ENCODE measurements at places on chromosomes 2 and 18.

DNA sequence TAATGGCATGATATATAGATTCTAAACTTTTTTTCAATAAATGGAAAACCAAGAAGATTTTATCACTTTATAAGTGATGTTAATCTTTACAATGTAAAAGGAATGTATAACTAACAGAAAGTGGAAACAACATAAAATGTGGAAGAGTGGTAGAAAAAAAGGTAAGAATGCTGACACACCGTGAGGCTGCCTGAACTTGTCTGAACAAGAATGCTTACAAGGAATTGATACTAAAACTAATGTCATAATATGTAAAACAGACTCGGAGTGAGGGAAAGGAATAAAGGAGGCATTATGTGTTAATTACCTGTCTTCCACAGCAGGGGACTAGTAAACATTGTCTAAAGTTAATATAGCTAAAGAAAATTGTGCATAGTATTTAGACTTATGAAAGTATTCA, 958.8 kb upstream of the TMEFF2 start:
- no peaks in the 10 kb centered on the region for H3K27me3 ChIP-seq
- H3K27ac ChIP-seq: no peak overlapping the region
- no peak overlapping the region for H3K4me3 ChIP-seq
- no peaks in the 10 kb centered on the region for H3K36me3 ChIP-seq

DNA sequence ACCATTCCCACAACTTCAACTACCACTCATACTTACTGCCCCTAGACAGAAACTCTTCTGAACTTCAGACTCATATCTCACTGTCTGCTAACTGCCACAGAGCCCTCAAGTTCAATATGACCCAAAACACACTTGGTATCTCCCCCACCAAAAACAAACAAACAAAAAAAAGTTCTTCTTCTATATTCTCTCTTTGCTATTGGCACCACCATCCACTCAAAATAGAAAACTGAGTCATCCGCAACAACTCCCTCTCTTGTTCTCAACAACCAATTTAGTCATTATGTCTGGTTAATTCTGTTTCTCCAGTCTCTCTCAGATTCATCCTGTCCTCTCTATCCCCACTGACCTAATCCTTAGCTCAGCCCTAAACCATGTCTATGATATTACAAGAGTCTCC, 7.2 kb upstream of the DCTN1 start:
- H3K36me3 ChIP-seq: no peaks in the 10 kb centered on the region
- H3K27me3 ChIP-seq: no peaks in the 10 kb centered on the region
- H3K4me1 ChIP-seq: peaks cover 15% of the 10 kb centered on the region
- no peak overlapping the region for H3K4me3 ChIP-seq
- no peak overlapping the region for H3K27ac ChIP-seq

DNA sequence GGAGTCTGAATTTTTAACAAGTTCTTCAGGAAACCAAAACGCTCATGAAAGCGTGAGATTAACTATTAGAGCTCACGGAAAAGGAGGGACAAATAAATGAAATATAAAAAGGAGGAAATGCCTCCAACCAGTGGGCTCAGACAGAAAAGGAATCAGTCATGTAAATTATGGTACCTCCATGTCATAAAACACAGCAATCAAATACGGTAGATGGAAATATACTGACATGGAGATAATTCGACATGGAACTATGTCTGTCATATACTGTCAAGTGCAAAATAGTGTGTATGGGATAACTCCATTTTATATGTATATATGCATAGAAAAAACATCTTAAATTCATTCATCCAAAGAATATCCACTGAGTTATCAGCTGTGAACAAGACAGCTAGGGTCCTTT, 25.9 kb upstream of the CTLA4 start:
- no peaks in the 10 kb centered on the region for H3K4me1 ChIP-seq
- DNase-seq: no peak
- no peaks in the 10 kb centered on the region for H3K27me3 ChIP-seq
- H3K27ac ChIP-seq: no peak overlapping the region

DNA sequence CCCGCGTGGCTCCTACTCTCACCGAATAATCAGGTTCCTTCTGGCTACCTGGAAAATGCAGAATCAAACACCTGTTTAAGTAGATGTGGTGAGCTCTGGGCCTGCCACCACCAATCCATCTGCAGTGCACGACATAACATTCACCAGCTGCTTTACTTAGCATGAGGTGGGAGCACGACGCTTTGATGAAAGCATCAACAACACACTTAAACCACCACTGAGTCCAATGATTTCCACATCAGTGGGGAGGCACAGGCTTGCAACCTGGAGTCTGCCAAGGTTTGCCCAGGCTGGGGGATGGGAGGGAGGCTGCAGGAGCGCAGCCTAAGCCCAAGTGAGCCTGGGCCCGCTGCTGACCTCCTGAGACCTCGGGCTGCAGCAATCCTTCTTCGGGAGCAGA, 415.5 kb downstream of the MEIS1 start:
- peaks cover 10% of the 10 kb centered on the region for H3K4me1 ChIP-seq
- no peaks in the 10 kb centered on the region for H3K36me3 ChIP-seq
- H3K4me3 ChIP-seq: no peak overlapping the region
- H3K27me3 ChIP-seq: no peaks in the 10 kb centered on the region
- no peak overlapping the region for H3K27ac ChIP-seq
- no peak for DNase-seq

DNA sequence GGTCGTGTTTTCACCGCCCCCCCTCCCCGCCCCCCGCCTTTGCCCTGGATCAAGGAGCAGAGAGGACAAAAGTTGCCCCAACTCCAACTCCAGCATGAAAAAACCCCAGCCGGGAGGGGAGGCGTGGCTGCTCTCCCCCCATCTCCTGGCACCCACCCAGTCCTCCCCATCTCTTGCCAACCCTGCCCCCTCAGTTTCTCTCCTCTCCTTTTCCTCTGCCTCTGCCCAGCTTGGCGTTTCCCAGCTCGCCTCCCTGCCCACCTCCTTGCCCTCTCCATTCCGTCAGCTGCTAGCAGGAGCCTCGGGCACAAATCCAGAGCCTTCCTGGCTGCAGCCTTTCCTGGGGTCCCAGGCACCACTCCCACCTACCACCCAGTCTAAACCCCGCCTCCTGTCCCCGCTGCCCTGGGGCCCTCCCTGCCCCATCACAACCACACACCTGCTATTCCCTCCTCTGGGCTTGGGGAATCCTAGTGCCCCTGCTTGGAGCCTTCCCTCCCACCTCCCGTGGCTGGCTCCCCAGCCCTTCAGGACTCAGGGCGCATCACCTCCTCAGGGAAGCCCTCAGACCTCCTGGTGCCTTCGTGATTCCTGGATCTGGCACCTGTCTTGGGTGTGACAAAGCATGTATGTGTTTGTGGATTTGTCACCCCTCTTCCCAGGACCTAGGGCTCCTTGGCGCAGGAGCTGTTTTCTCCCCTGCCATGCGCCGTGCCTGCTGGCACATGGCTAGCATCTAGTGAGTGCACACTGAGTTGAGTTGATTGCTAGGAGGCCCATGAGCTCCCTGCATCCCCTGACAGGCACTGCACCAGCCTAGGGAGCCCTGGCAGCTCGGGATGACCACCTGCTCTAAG, 209.1 kb downstream of the TFCP2L1 start:
- H3K4me1 ChIP-seq: peaks cover 5% of the 10 kb centered on the region
- H3K36me3 ChIP-seq: no peaks in the 10 kb centered on the region
- H3K4me3 ChIP-seq: peak overlapping the region; percentile 11
- H3K27me3 ChIP-seq: no peaks in the 10 kb centered on the region

- H3K4me1 ChIP-seq: peaks cover 4% of the 10 kb centered on the region
- no peaks in the 10 kb centered on the region for H3K27me3 ChIP-seq
- no peak overlapping the region for H3K4me3 ChIP-seq
- DNase-seq: no peak
- H3K27ac ChIP-seq: no peak overlapping the region
These were observed 119.5 kb upstream of the MCFD2 start for GRCh38 chr2:47034973-47035609.

DNA sequence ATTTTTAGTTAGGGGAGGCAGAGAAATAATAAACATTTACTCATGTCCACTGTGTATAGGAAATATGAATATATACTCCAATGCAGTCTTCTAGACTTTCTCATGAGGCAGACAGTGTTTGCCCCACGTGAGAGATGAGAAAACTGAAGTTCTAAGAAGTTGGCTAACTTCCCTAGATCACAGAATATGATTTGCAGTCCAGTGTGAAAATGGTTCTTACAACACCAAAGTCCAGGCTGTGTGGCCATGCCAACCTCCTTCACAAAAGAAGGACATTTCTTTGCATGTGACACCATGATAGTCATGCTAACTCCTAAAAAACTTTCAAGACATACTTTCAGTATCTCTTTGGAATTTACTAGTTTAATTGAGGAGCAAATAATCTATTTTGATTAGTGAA, 143.7 kb downstream of the IRS1 start:
- peaks cover 50% of the 10 kb centered on the region for H3K4me1 ChIP-seq
- DNase-seq: no peak

DNA sequence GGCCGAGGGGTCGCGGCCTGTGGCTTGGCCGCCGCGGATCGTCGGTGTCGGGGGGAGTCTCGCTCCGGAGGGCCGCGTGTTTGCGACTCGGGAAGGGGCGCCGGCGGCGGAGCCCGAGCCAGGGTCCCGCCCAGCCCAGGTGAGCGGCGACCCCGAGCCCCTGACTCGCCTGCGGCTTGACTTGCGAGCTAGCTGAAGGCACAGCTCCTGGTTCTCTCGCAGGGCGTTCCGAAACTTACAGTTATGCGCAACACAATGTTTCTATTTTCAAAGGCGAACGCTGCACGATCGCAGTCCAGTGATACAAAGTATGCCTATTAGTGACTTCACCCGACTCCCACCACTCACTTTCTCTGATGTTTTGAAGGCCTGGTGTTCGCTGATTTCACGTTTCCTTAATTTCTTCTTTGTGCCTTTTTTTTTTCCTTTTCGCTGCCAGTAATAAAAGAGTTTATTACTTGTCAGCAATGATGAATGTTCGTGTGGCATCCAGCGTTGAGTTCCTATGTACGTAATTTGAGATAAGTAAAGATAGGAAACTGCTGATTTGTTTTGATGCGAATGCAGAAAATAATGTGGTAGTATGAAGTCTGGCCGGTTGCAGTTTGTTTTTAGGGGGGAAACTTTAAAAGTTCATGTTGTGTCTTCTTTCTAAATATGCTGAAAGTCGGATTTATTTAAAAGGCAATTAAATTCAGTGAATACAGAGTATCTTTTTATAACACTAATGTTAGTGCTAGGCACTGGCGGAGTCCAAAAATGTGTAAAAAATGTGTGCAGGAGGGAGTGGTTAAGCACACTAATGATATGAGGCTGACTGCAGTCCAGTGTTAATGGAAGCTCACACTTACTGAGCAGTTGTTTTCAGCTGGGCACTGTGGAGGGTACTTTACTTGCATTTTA, 706 bp downstream of the UBXN2A start:
- no peaks in the 10 kb centered on the region for H3K27me3 ChIP-seq
- H3K27ac ChIP-seq: peak overlapping the region; percentile 88
- H3K4me1 ChIP-seq: peaks cover 9% of the 10 kb centered on the region
- peak; percentile 51 for DNase-seq

GRCh38 chr18:67455890-67456501, 60.5 kb downstream of the DSEL start:
- no peak overlapping the region for H3K27ac ChIP-seq
- peak; percentile 14 for DNase-seq
- no peak overlapping the region for H3K4me3 ChIP-seq

DNA sequence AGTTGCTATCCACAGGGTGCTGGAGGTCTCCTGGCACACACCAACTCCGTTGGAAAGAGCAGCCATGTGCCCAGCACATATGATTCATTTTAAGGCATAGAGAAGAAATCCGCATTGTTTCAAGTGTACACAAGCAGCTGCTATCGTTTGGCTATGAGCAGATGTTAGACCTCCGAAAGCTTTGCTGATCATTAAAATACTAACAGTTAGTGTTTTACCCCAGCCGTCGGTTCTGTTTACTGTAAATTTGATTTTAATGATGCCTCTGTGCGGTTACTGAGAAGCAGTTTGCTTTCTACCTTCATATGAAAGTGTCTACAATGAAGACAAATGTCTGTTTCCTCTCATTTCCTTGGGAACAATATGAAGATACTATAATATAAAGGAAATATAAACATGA, 154.9 kb downstream of the PTGR3 start:
- no peak overlapping the region for H3K4me3 ChIP-seq
- H3K27me3 ChIP-seq: no peaks in the 10 kb centered on the region
- no peak overlapping the region for H3K27ac ChIP-seq
- H3K36me3 ChIP-seq: no peaks in the 10 kb centered on the region
- no peaks in the 10 kb centered on the region for H3K4me1 ChIP-seq
- no peak for DNase-seq

GRCh38 chr2:178450524-178450773, 526 bp downstream of the PRKRA start:
- peak overlapping the region; percentile 97 for H3K27ac ChIP-seq
- no peak for DNase-seq
- H3K27me3 ChIP-seq: no peaks in the 10 kb centered on the region
- H3K36me3 ChIP-seq: peaks cover 19% of the 10 kb centered on the region
- H3K4me3 ChIP-seq: peak overlapping the region; percentile 83
- peaks cover 16% of the 10 kb centered on the region for H3K4me1 ChIP-seq

GRCh38 chr2:66824926-66825325, 390.0 kb downstream of the MEIS1 start:
- H3K27me3 ChIP-seq: no peaks in the 10 kb centered on the region
- H3K27ac ChIP-seq: no peak overlapping the region
- H3K4me3 ChIP-seq: no peak overlapping the region
- H3K4me1 ChIP-seq: no peaks in the 10 kb centered on the region
- no peaks in the 10 kb centered on the region for H3K36me3 ChIP-seq

- H3K27me3 ChIP-seq: no peaks in the 10 kb centered on the region
- peak; percentile 44 for DNase-seq
- H3K36me3 ChIP-seq: no peaks in the 10 kb centered on the region
- peaks cover 14% of the 10 kb centered on the region for H3K4me1 ChIP-seq
These were observed 139.0 kb upstream of the TRIB2 start for GRCh38 chr2:12577567-12578253.

DNA sequence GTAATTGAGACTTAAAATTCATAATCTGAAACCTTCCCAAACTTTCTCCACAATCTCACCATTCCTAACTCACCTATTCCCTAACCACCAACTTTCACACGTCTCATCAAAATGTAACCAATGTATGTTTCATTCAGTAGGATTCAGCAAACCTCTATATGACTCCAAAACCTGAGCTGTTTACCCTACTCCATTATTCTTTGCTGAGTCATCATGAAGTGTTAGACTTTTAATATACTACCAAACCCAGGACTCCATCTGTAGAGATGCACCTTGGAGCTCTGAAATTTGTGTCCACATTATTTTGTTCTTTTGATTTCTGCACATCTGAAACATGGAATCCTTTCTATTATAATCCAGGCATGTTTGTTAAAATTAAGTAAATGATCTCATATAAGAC, 727.0 kb upstream of the PIK3C3 start:
- no peak for DNase-seq
- no peaks in the 10 kb centered on the region for H3K27me3 ChIP-seq
- no peaks in the 10 kb centered on the region for H3K4me1 ChIP-seq
- H3K36me3 ChIP-seq: no peaks in the 10 kb centered on the region
- H3K27ac ChIP-seq: no peak overlapping the region

Data from A673 (cell line).